ENCODE measurements at places on chromosomes 6 and 20.

DNA sequence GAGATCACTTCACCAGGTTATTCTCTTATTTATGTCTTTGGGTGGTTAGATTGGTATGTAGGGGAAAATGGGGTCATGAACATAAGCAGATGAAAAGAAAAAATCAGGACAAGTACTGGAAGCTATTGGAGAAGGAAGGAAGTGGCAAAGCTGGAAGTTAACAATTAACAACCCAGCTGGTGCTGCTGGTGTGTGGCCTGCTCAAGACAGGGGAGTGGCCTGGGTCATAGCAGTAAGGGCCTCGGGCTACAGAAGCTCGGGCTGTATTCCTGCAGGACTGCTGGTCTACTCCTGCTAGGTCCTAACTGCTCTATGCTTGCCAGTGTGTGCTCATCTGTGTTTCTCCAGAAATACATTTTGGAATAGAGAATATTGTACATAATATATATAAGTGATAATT lies 19.6 kb downstream of the MYLIP start:
- no peak for DNase-seq

- no peak for DNase-seq
Observed at GRCh38 chr6:166949528-166950442, 6.6 kb downstream of the RNASET2 start.

DNA sequence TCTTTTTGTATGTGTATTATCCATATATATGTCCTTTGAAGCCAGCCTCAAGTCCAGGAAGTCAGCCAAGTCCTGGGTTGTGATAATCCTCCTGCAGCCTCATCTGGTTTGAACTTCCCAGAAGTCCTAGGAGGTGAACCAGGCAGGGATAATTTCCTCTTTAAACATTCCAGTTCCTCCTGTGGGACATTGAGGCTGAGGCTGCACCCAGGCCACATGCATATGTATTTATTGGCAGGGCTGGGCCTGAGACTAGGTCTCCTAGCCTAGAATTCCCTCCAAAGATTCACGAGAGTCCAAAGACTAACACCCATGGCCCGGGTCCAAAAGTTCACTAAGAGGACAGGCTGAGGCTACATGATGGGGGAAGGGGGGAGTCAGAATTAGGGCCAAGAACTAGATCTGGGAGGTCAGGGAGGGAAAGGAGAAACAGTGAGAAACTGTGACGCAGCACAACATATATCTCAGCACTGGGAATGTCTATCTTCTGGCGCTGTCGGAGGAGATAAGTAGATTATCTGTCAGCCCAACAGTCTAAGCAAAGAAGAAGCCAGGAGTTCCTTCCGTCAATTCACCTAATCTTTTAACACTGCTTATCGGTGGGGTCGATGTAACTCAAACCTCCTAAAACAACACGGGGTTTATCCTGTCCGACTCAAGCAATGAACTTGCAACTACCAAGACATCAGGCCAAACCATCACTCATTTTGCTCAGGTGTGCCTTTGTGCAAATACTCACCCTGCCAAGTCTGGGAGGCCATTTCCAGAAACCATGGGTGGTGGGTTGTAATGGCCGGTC lies 43.3 kb downstream of the SNX5 start:
- DNase-seq: no peak

DNA sequence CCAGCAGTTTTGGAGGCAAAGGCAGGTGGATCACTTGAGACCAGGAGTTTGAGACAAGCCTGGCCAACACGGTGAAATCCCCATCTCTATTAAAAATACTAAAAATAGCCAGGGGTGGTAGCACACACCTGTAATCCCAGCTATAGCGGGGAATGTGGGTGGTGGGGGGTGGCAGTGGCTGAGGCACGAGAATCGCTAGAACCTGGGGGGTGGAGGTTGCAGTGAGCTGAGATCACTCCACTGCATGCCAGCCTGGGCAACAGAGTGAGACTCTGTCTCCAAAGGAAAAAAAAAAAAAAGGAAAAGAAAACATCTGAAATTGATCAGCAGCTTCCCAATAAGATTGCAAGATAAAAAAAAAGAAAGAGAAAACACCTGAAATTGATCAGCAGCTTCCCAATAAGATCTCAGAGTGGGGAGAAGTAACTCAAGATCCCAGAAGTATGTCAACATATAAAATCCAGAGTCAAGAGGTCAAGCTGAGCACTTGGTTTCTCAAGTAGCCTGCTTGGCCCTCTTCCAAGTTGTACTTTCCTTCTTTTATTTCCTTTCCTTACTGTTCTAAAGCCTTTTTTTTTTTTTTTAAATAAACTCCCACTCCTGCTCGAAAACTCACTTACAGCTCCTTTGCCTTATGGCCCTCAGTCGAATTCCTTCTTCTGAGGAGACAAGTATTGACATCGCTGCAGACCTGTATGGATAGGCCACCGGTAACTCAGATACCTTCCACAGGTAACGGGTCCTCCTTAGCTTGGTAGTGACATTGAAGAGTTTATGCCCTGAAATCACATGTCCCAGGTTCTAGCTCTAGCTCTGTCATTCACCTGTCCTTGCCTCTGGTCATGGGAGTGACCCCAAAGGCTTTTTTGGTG lies 368.5 kb upstream of the SYNCRIP start:
- no peak for DNase-seq

GRCh38 chr6:23180504-23181293 lies 611.3 kb downstream of the HDGFL1 start:
- no peak for DNase-seq

GRCh38 chr6:116842459-116842858 lies 13.6 kb upstream of the GPRC6A start:
- no peak for DNase-seq

GRCh38 chr6:45265246-45265645 lies 62.9 kb upstream of the RUNX2 start:
- no peak for DNase-seq

DNA sequence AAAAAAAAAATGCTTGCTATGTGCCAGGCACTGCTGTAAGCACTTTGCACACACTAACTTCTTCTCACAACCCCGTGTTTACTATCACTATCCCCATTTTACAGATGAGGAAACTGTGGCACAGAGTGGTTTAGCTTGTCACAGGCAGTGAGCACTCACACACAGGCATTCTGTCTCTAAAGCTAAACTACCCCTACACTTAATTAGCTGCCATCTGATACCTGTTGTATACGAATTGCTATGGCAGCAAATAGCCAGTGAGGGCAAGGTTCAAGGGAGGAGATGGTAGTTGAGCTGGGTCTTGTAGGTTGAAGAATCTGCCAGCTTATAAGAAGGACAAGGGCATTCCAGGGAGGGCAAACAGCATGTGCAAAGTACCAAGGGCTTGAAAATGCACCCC lies 5.2 kb downstream of the TNNC2 start:
- no peak for DNase-seq

GRCh38 chr20:18722371-18722770 lies 91.2 kb upstream of the SCP2D1 start:
- DNase-seq: no peak
